Activated T-cell treated with anti-CD3 and anti-CD28 coated beads, Interleukin-2, amount 50 U/mL, for 24 hours (primary cell): ENCODE measurements at places on chromosomes 12 and 14.

DNA sequence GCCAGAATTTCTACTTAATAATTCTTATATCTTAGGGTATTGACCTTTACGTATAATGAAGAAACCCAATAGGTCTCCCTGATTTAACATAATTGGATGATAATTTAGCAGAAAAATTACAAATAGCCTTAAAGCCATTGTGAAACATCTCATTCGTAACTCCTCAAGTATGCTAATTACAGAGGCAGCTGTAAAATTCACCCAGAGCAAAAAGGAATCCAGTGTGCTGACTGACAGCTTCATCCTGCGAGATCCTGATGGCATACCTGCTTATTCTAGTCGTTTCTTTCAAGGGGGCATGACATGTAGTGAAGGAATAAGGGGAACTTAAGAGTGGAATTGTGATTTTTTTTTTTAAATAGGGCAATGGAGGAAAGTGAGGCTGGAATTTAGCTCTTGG is 291.5 kb downstream of the FUT8 start:
- DNase-seq: no peak

DNA sequence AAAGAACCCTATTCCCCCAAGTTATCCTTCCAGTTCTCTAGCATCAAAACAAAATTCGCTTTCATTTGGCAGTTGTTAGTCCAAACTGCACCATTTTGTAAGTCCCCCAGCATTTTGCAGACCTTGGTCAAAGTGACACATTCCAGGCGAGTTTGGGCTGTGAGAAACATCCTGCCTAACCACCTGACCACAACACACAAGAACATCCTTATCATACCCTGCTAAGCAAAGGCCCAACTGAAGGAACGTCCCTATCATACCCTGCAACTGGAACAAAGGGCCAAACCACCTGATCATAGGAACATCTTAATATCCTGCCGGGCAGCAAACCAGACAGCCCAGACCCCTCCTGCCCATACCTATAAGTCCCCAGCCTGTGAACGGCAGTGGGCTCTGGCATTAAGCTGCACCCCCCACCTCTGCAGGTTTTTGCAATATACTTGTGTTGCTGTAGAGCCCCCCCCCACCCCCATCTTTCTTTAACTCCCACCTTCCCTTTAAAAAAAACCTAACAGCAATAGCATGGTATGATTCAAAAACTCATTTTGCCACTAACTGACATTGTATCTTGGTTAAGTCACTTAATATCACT is 2.7 kb downstream of the PCNX4 start:
- DNase-seq: no peak

DNA sequence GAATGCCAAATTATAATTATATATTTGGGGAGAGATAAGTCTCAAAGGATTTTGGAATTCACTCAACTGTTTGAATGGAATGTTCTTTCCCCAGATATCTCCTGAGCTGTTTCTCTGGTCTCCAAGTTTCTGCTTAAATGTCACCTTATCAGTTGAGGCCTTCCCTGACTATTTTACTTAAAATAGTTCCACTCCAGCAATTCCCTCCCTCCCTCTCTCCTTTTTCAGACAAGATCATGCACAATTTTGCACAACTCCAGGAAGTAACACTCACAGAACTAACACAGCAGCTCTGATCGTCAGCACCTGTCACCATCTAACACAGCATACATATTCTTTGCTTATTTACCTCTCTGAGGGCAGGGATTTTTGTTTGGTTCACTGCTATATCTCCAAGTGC is 12.5 kb downstream of the BTG1 start:
- no peak for DNase-seq

DNA sequence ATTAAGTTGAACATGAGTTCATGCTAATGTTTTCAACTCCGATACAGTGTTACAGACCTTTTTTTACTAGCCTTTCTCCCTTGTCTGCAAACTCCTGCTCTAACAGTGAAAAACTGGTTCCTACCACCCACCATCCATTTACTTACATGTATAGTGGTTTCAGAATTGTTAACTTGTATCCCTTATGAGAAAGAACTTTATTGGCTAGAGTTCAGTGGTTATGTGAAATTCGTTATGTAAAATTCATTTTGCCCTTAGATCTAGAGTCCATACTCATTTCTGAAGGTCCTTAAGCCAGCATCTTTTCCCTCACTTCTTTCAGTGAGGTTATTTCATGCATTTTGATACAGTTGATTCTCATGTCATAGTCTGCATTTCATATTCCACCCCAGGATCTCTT is 51.0 kb downstream of the PRKCH start:
- no peak for DNase-seq

DNA sequence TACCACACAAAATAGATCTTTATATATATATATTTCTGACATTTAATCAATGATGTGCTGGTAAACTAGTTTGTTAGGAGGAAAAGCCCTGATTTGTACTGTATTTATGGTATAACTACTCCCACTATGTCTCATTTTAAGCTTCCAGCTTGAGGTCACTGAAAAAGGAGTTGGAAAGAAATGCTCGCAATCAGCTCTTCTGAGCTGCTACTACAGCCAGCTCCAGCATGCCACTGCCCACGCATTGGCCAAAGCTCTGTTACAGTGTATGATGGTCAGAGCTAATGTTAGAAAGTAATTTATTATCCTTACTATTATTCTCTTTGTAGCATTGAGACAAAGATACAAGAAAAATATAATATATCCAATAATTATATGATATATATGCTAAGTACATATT is 55.0 kb upstream of the PCED1B start:
- DNase-seq: no peak

DNA sequence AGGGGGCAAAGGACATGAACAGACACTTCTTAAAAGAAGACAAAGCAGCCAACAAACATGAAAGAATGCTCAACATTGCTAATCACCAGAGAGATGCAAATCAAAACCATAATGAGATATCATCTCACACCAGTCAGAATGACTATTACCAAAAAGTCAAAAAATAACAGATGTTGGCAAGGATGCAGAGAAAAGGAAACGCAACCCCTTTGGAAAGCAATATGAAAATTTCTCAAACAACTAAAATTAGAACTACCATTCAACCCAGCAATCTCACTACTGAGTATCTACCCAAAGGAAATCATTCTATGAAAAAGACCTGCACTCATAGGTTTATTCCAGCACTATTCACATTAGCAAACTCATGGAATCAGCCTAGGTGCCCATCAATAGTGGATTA is 25.6 kb downstream of the MDM1 start:
- no peak for DNase-seq

GRCh38 chr14:39211109-39211741 is 22.5 kb upstream of the MIA2 start:
- DNase-seq: no peak

DNA sequence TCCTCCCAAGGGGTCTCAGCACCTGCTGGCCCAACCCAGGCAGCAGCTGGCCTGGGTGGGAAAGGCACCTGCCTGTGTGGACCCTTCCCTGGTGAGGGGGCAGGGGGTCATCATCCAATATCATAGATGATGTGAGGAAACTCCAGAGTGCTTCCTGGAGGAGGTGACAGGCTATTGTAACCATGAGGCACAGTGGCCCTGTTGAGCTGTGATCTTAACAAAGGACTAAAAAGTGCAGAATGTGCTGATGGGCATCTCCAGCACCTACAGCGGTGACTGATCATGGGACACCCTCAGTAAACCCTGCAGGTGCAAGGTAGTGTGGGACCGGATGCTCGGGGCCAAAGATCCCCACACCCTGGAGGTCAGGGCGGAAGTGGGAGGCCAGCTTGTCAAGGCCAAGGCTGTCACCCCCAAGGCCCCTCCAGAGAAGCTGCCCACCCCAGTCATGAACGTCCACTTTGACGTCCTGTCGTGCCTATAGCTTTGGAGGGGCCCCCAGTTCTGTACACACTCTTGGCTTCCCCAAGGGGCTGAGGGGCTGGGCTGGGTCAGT is 7.5 kb downstream of the MMP17 start:
- no peak for DNase-seq

GRCh38 chr12:113702276-113702675 is 230.6 kb upstream of the LHX5 start:
- DNase-seq: no peak
